Hippocampal formation (tissue), 2 donors: ENCODE measurements at places on chromosomes 12 and 14.

DNA sequence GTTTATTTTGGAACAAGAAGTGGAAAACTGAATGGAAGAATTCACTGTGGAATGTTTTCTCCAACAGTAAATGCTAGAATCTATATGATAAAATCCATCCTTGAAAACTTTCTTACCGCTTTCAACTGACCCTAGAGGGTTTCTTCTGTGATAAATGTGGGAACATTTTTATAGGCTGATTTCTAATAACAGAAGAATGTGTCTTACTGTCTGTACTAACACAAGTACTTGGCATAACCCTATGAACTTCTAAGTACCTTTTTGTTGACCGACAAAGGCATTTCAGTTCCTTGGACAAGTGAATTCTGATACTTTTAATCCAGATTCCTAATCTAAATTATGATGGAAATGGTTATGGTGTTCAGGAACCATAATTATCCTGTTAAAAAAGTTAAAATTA, 1109.7 kb upstream of the FLRT2 start:
- no peak for DNase-seq

- DNase-seq, result no peak
Measured at GRCh38 chr14:104229534-104230055, 91.2 kb downstream of the KIF26A start.

DNA sequence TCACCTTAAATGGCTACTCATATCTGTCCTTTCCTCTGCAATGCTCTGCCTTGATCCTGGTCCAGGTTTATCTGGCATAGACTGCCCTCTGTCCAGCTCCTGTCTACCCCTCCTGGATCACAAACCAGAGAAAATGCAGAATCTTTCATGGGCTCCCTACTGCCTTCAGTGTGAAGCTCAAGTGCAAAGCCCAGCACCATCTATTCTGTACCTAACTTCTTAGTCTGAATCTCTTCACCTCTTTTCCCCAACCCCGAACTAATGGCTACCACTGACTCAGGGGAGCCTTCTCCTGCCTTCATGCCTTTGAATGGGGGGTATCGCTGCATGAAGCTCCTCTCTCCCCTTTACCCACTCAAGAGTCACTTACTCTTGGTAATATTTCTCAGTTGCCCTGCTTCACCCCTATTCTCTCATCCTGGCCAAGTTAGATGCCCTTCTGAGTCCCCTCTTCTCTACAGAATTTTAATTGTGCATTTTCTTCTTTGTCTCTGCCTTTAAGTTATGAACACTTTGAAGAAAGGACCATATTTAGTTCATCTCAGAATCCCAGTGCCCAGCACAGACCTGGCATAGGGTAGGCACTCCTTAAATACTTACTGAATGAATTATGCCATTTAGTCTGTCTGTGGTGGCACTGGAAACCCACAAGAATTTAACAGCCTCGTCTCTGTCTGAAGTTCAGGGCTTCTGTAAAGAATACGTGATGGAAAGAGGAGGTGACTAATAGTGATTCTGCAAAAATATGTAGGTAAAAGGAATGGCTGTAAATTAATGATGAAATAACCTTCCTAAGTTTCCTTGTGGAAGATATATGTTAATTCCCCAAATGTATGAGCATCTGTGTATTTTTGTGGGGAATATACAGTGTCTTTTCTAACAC, 191.3 kb upstream of the AMIGO2 start:
- DNase-seq, result no peak

GRCh38 chr12:94211021-94211420, 62.6 kb downstream of the PLXNC1 start:
- DNase-seq, result no peak

GRCh38 chr12:74317078-74317601, 220.5 kb upstream of the ATXN7L3B start:
- DNase-seq, result peak; percentile 47

GRCh38 chr14:64005822-64006221, 153.0 kb downstream of the SYNE2 start:
- DNase-seq, result no peak

- no peak for DNase-seq
Measured at GRCh38 chr14:61661471-61662400, 33.6 kb upstream of the HIF1A start.

DNA sequence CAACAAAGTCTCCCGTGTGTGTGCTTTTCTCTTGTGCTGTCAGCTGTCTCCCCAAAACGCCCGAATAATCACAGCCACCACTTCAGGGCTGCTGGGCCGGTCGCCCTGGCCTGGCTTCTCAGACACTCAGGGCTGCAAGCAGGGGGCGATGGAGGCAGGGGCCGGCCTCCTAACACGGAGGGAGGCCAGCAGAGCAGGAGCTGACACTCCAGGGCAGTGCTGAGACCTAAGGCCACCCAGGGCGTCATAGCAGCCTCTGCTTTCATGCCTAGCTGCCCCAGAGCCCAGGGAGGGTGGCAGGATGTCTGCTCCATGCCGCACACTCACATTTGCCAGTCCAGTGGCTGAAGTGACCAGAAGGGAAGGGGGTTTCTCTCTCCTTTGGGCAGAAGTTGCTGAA, 25.6 kb downstream of the STX2 start:
- DNase-seq, result no peak

- no peak for DNase-seq
Measured at GRCh38 chr12:22969521-22969920, 344.6 kb downstream of the ETNK1 start.

- no peak for DNase-seq
Measured at GRCh38 chr12:125143491-125143890, 78.3 kb downstream of the AACS start.

- no peak for DNase-seq
Measured at GRCh38 chr12:9866860-9867269, 2.3 kb downstream of the CLEC2B start.

GRCh38 chr14:53516261-53516774, 363.2 kb upstream of the DDHD1 start:
- no peak for DNase-seq

GRCh38 chr12:123026094-123026853, 45.8 kb downstream of the ARL6IP4 start:
- no peak for DNase-seq

GRCh38 chr12:64890873-64891468, 66.5 kb downstream of the TBC1D30 start:
- DNase-seq, result no peak

GRCh38 chr12:102376181-102376747, 104.1 kb downstream of the IGF1 start:
- DNase-seq, result no peak

- no peak for DNase-seq
Measured at GRCh38 chr12:63070709-63071108, 80.3 kb downstream of the AVPR1A start.

DNA sequence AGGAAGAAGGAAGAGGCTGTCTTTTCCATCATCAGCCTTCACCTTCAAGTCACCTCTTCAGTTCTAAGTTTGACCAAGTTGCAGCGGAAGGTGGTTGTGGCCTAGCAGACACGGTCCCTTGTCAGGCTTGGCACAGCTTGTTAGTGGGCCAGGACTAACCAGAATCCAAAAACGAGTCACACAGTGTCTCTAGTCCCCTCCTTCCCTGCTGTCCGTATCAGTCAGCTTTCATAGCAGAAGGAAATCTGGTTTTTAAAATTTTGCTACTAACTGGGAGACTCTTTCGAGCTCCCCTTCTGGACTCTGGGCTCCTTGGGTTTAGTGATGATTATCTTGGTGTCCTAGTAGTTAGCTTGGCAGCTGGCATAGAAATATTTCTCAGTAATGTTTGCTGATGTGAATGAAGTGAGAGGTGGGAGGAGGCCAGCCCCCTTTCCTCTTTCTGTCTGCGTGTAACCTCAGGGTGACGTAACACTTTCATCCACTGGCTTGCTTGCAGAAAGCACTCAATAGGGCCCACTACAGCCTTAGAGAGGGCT, 3.8 kb downstream of the ETV6 start:
- no peak for DNase-seq

DNA sequence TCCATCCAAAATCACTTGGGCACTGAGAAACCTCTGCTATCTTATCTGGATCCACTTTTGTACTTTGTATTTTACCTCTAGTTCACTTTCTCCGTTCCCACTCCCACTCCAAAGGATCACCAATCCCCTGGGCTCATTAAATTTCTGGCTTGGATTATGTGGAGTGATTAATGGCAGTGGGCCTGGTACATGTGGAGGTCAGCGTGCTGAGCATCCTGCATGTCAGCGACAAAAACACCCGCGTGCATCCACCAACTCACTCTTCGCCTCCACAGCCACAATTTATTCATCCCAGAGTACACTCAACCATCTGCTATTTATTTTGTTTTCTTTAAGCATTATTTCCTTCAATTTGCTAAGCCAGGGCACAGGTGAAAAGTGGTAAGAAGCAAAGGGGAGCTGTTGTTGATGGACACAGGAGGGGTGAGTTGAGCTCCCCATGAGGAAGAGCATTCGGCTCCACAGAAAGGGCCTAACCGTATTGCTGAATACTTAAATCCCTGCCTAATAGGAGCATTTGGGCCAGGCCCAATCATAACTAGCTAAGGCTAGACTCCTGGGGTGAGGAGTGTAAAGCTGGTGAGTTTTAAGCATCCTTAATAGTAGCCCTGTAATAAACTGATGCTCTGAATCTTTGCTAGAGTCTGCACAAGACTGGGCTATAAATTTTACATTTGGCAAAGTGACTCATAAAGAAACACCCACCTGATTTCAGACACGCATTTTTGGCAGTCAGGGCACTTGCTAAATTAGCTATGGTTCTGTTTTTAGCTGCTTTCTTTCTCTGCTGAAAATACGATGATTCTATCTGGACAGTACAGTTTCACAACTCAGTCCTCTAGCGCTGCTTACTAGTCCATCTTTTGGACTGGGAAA, 137.8 kb downstream of the SLC25A21 start:
- no peak for DNase-seq

GRCh38 chr14:88995437-88996198, 171.2 kb downstream of the TTC8 start:
- DNase-seq, result no peak

- no peak for DNase-seq
Measured at GRCh38 chr14:98953551-98954348, 318.2 kb downstream of the BCL11B start.

GRCh38 chr14:25056688-25057078, 6.7 kb upstream of the STXBP6 start:
- no peak for DNase-seq

DNA sequence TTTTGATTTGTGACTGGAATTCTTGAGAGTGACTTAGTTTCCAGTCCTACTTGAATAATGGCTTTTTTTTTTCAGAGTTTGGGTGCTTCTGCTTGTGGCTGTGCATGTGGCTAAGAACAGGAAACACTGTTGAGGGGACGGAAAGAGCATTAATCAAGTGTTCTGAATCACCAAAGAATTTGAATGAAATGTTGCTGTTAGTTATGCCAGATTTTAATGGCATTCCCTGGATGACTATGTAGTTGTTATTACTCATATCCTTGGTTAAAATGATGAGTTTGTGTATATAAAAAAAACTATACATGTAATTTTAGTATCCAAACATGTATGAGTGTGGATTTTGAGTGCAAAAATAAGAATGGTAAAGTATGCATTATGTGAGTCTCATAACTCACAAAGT, 347.9 kb downstream of the BCAT1 start:
- no peak for DNase-seq
